ENCODE measurements at places on chromosomes 5 and 9.

DNA sequence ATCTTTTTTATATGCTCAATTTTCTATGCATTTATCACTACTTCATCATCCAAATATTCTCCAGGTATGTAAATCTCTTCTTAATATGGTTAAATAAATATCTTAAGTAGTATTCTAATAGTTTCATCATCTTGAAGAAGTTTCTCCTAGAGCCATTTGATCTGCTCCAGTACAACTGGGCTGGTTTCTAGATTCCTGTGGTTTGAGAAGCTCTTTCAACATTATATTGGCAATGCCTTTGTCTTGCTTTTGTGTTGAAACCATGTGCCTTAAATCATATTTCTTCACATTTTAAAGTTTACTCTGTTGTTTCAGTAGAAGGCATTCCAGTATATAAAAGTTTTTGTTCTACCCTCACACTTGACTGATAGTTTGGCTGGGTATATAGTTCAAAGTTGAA, 27.6 kb downstream of the MBLAC2 start:
- no peak for DNase-seq

- no peak for DNase-seq
These were observed 148.2 kb downstream of the PAM start for GRCh38 chr5:102903074-102903871.

DNA sequence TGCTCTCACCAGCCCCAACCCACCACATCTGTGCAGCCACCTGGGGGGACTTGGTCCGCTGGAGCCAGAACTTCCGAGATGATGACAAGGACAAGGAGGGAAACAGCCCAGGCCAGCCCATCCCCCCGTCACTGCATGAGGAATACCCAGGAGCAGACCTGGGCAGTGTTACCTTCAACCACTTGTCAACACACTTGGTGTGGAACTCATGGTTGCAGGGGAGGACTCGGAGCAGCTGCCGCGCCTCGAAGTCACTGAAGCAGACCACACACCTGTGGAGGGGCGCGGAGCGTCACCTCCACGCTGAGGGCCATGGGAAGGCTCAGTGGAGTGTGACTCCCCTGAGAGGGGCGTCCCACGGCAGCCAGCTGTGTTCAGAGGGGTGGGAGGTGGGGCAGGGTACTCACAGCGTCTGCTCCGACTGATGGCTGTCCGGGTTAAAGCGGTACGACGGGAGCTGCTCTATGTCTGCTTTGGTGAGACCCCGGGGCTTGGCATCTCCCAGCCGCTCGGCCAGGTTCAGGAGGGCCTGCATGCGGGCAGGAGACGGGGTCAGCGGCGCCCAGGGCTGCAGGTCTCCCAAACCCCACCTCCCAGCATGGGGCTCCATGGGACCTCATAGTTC, 8.0 kb downstream of the RNF44 start:
- DNase-seq: no peak

DNA sequence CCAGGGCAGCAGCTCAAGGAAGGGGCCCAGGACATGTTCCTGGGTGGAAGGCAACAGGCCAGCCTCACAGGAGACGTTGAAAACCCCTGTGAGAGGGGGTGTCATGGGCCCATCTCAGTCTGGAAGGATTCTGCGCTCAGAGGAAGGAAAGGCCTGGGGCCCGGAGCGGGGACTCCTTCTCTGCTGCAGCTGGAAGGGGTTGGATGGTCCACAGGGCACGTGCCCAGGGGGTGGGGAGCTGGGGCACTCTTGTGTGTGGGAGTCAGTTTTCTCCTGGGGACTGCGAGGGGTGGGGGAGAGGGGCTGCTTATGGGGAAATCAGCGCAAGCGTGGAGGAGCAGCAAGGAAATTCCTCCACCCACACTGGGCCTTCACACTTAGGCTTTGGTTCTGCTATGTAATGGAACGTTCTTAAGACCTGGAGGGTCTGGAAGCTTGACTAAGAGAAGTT, 2.9 kb upstream of the LPCAT1 start:
- no peak for DNase-seq

GRCh38 chr5:18141222-18141621, 507.0 kb downstream of the TAF11L14 start:
- no peak for DNase-seq
